ENCODE measurements at places on chromosomes 6 and 20. TPM values are rescaled to one million over a fixed set of nuclear protein-coding genes. Genes with fewer than 3 reads are reported as not detected.

Gene MUC21
- not detected for total RNA-seq

Gene EEF1A2
- total RNA-seq: 18.1 TPM

Gene ZSCAN31
- total RNA-seq: 6.3 TPM

Gene NKAIN2
- 1.8 TPM for total RNA-seq

Gene CDH26
- total RNA-seq: 2.4 TPM

Gene CD93
- 104 TPM for total RNA-seq

Gene MAS1
- total RNA-seq: not detected

Gene MOG
- total RNA-seq: not detected

Gene MYMX
- total RNA-seq: 1.1 TPM

Gene ABHD12
- total RNA-seq: 61.5 TPM

Gene GPX5
- not detected for total RNA-seq

Gene SLC17A2
- 0.76 TPM for total RNA-seq

All from kidney (tissue), 22 donors.